ENCODE measurements at places on chromosomes 1 and 21.

- no peak for DNase-seq
These were observed 81.6 kb upstream of the SSX2IP start for GRCh38 chr1:84771895-84772294.

GRCh38 chr1:18300376-18300775 is 180.4 kb upstream of the KLHDC7A start:
- DNase-seq = no peak

GRCh38 chr1:27605796-27606707 is 2.1 kb upstream of the AHDC1 start:
- DNase-seq = peak; percentile 33

GRCh38 chr1:231706934-231707333 is 80.3 kb downstream of the DISC1 start:
- DNase-seq = no peak

GRCh38 chr1:183862967-183863366 is 58.0 kb downstream of the RGL1 start:
- DNase-seq = no peak

DNA sequence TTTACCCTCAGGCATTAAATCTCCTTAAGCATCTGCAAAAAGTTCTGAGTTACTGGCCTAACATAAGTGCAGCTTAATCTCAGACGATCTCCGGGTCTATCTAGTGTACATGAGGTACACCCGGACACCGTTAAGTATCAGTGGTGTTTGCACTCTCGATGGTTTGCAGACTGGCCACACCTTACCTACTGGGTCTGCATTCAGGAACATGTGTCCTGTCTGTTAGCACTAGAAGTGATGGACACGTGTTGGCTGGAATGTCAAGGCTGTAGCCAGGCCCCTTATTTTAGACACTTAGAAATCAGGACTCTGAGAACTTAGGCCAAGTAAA is 783 bp upstream of the AGL start:
- DNase-seq = no peak

- no peak for DNase-seq
These were observed 226.3 kb upstream of the FGGY start for GRCh38 chr1:59070610-59071009.
